ENCODE measurements at places on chromosomes 12 and 14.
A peak's percentile ranks its signal among the peaks of the same experiment; 100 is the strongest.

DNA sequence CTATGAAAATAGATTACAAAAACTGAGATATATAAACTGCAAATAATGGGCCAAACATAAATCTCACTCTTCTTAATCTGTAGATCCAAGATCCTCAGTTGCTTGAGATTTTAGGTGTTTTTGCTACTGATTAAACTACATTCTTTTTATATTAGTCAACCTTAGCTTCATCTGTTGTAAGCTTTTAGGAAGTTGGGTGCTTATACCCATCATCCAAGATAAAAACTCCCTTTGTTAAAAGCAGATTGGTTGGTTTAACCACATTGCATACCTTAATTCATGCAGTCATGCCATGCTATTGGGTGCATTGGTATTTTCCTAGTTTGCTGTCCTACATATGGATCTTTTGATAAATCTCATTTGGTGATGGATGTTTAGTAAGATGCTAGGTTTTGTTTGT, 46.2 kb upstream of the DIP2B start:
- no peak for DNase-seq

DNA sequence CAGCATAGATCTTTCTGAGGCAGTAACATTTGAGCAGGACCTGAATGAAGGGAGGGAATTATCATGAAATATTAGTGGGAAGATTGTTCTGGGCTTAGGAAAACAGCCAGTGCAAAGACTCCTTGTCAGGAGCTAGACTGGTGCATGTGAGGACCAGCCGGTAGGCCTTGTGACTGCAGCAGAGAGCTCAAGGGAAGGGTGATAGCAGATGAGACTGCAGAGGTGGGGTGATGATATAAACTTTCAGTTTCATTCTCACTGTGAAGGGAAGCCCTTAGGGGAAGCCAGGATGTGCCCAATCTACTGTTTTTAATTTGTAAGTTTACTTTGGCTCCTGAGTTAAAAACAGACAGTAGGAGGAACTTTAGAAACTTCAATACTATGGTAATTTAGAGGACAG, 12.4 kb downstream of the IL22 start:
- peak; percentile 59 for DNase-seq

DNA sequence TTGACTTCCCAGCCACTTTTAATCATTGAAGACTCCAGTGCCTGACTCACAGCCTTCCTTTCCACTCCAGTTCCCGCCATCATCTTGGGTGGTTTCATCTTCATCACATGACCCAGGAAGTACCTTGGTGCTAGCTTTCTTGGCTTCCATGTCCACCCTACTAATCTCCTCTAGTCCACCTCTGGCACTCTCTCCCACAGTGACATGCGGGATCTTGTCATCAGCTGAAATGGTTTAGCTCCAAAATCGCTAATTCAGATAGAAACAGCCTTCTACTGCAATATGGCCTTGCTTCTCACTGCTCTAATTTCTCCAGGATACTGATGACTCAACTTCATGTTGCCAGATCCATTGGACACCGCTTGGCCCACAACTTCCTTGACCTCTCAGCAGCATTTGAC, 24.5 kb downstream of the WDR20 start:
- DNase-seq, result no peak

GRCh38 chr12:57098546-57098945, 9.6 kb downstream of the NAB2 start:
- DNase-seq, result no peak

DNA sequence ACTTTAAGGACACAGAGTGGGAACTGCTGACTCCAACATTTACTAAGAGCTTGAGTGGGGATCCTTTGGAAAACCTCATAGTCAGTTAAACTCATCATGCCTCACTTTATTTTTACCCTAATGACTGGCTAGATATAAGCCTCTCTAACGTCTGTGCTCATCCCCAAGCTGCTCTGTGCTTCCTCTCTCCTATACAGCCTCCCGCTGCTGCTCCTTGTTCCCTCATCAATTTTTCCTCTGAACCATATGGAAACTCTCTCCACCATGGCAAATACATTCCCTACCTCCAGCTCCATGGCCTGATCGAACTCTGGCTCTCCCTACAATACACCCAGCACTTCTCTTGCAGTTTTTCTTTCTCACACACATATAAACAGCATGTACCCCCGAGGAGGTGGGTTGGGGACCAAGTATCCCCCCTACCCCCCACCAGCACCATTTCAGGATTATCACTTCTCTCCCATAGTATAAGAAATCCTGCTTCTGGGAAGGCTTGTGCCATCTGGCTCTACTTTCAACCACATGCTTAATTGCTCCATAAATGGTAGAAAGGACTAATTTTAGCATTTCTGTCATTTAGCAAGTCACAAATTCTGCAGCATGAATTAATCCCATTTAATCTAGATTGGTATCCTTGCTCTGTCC, 39.2 kb upstream of the DYRK2 start:
- no peak for DNase-seq

- no peak for DNase-seq
Measured at GRCh38 chr12:24617471-24617870, 331.4 kb downstream of the BCAT1 start.

GRCh38 chr12:39287817-39288216, 155.1 kb downstream of the KIF21A start:
- DNase-seq, result no peak

DNA sequence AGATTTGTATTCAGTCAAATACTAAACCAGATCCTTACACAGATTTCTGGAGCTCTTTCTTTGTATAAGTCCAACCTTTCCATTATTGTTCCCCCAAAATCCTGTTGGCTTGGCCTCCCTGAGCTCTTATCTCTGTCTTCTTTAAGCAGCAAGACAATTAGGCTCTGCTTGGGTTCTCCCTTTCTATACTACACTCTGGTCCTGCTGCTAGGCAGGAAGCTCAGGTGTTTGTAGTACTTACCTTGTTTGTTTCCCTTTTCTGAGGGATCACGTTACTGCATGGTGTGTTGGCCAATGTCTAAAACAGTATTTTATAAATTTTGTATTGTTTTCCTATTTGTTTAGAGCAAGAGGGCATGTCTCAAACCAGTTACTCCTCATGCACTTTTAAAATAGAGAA, 192.9 kb downstream of the PRKD1 start:
- DNase-seq, result no peak

DNA sequence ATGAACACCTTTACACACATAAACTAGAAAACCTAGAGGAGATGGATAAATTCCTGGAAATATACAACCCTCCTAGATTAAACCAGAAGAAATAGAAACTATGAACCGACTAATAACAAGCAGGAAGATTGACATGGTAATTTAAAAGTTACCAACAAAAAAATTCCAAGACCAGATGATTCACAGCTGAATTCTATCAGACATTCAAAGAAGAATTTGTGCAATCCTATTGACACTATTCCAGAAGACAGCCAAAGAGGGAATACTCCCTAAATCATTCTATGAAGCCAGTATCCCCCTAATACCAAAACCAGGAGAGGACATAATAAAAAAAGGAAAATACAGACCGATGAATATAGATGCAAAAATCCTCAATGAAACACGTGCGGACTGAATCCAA, 102.6 kb upstream of the KRR1 start:
- DNase-seq, result no peak

DNA sequence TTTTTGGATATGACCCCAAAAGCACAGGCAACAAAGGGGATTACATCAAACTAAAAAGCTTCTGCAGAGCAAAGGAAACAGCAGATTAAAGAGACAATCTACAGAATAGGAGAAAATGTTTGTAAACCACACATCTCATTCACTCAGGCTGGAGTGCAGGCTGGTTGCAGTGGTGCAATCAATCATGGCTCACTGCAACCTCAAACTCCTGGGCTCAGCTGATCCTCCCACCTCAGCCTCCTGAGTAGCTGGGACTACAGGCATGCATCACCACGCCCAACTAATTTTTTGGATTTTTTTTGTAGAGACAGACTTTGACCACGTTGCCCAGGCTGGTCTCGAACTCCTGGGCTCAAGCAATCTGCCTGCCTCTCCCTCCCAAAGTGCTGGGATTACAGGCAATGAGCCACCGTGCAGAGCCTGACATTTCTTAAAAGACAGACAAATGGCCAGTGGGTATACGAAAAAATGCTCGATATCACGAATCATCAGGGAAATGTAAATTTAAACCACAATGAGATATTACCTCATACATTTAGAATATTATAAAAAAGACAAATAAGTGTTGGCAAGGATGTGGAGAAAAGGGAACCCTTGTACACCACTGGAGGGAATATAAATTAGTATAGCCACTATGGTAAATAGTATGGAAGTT, 9.8 kb downstream of the NCKAP5L start:
- no peak for DNase-seq

GRCh38 chr14:68981539-68981976, 2.5 kb upstream of the ACTN1 start:
- no peak for DNase-seq

GRCh38 chr14:101178184-101179072, 274.9 kb upstream of the RTL1 start:
- DNase-seq, result no peak

DNA sequence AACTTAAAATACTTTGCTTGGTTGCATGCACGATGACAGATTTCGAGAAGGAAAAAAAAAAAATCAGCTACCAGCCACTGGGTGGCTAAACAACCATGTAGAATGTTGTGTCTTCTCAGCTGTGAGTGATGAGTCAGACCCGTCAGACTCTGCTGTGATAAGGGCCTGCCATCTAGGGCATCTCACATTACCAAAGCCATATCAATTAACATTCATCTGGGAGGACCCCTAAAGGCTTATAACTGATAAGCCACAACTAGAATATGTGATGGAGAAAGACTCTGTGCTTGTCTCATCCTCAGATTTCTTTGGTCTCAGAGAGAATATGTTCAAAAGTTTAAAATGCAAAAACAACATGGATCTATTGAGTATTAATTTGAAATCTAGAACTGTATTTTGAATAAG, 111.5 kb downstream of the PAX9 start:
- DNase-seq, result no peak

GRCh38 chr14:102918438-102918837, 4.0 kb upstream of the AMN start:
- no peak for DNase-seq

- no peak for DNase-seq
Measured at GRCh38 chr12:89977405-89978085, 268.9 kb upstream of the ATP2B1 start.

- DNase-seq, result no peak
Measured at GRCh38 chr12:42409471-42409870, 83.5 kb downstream of the PPHLN1 start.

DNA sequence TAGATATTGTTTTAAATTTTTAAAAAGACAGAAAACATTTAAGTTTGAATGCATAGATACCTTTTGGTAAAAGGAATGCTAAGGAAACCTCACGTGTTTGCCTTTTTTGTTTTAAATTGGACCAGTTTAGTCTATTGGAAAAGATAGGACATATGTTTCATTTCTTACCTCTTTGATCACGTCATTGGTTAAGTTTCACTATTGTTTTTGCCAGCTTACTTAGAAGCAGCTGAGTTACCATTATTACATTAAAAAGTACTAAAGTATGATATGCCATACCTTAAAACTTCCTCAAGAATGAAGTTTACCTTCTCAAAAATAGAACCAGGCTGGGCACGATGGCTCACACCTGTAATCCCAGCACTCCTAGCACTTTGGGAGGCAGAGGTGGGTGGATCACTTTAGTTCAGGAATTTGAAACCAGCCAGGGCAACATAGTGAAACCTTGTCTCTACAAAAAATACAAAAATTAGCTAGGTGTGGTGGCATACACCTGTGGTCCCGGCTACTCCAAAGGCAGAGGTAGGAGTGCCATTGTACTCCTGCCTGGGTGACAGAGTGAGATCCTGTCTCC, 54.4 kb downstream of the SRGAP1 start:
- no peak for DNase-seq

- DNase-seq, result no peak
Measured at GRCh38 chr14:45247427-45247826, 5.6 kb downstream of the MIS18BP1 start.

Data from stimulated activated CD8-positive, alpha-beta memory T cell treated with anti-CD3 and anti-CD28 coated beads, Interleukin-4, amount 100 ng/mL, for 48 hours (primary cell).